Breast epithelium (tissue), 4 donors: ENCODE measurements at places on chromosomes 11 and 22.

- no peak for DNase-seq
These were observed 297.3 kb downstream of the TBC1D22A start for GRCh38 chr22:47059701-47060161.

- DNase-seq, result no peak
These were observed 6.1 kb upstream of the NAP1L4 start for GRCh38 chr11:2998073-2998850.

- no peak for DNase-seq
These were observed 30.5 kb upstream of the CYP2D6 start for GRCh38 chr22:42160830-42161696.

DNA sequence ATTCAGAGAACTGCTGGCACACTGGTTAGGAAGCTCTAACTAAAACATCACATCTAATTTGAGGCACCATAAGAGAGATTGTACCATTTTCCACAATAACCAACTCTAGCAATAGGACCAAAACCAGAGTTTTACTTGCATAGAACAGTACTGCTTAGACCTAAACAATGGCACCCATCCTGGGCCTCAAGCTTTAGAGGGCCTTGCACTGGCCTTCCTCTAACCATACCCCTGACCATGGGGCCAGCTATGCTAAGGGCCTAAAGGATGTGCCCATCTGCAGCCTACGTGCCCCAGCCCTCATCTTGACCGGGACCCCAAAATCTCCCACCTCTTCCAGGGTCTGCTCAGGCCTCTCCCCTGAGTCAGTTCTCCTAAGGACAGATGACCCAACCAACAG, 74.4 kb upstream of the ARHGAP32 start:
- DNase-seq, result no peak

- DNase-seq, result peak; percentile 24
These were observed 534 bp downstream of the RBFOX2 start for GRCh38 chr22:36027935-36028645.

GRCh38 chr11:10856689-10857458, 979 bp downstream of the ZBED5 start:
- DNase-seq, result no peak

DNA sequence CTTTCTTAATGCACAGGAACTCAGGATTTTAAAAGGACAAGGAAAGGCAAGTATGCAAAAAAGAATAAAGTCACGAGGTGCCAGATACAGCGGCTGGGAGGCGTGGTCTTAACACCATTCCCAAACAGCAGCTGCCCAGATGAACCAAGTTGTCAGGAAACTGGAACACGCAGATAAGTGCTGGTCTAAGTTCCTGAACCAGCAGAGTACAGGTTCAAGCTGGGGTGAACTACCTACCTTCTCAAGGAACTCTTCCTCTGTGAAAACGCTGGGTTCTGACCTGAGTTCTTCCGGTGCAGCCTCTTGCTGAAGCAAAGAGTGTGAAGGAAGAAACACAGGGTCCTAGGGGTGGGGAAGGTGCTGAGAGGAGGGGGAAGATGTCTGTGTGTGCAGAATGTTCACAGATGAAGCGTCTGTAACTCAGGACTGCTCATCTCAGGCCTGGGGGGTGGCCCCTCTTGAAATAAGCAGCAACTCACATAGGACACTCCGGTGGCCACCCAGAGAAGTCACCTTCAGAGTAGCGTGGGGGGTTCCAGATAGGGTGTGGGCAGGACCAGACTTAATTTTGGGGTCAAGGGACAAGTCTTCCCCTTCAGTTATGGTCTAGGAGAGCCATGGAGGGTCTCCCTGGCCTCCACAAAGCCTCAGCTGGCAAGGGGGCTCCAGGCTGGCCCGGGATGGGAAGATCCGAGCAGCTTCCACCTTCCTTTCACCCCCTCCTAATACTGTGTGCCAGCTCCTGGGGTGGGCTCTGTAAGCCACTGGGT, 3.2 kb downstream of the TPST2 start:
- DNase-seq, result no peak

GRCh38 chr22:39932166-39932565, 28.0 kb upstream of the TMA7B start:
- no peak for DNase-seq

DNA sequence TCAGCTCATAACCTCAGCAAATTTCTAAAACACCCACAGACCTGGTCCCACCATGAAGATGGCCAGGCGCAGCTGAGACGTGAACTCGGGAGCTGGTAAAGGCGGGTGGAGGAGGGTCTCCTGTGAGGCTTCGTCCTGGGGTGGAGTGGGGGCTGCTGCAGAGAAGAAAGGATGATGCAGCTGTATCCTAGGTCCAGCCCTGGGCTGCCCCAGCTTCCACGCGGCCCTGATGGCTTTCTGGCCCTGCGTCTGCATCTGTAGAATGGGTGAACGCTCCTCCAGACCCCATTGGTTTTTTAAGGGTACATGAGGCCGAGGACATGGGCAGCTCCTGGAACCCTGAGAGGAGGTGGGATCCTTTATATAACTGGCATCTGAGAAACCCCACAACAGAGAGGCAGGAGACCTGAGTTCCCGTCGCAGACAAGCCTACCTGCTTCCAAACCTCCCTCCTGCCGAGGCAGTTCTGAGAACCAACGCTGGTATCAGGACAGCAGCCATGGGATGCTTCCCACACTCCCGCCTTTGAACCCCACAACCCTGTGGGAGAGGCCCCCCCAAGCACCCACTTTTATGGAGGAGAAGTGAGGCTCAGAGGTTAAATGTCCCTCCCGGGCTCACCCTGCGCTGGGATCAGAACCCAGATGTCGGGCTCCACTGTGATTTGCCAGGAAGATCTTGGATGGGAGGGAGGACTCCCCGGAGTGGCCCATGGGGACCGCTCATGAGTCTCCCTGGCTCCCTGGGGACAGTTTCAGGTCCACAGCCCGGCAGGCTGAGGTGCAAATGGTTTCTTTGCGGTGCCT, 55.2 kb upstream of the FGF3 start:
- DNase-seq, result no peak

GRCh38 chr11:70252844-70253243, 17.6 kb upstream of the PPFIA1 start:
- no peak for DNase-seq

DNA sequence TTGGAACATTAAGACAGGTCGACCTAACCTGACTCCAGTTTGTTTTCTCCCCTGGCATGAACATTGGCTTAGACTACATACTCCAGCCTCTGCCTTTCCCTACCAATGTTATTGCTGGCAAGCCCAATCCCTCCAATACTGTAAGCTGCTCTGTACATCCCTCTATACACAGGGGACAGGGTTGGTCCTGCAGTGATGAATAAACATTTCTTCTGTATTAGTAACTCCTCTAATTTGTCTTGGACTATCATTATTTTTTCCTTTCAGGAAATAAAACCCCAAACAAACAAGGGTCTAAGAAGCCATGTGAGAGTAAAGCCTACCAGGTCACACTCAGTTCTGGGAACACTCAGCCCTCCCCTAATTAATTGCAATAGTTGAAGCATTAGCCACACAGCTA, 35.1 kb upstream of the FJX1 start:
- DNase-seq, result no peak

DNA sequence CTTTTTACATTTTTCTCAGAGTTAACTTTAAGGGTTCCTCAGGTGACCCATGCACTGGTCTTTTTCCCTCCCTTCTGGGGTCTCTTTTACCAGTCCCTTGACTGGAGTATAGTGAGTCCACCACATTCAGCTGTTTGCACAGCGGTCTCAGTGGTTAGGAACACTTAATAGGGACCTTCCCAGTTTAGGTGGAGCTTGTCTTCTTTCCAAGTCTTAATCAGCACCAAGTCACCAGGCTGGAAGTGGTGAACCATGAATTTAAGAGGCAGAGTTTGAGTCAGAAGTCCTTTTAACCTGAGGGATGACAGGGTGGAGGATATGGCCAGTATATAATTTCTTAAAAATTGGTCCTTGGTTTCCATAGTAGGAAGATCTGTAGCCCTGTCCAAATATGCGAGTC, 349.7 kb upstream of the MPPED2 start:
- no peak for DNase-seq

DNA sequence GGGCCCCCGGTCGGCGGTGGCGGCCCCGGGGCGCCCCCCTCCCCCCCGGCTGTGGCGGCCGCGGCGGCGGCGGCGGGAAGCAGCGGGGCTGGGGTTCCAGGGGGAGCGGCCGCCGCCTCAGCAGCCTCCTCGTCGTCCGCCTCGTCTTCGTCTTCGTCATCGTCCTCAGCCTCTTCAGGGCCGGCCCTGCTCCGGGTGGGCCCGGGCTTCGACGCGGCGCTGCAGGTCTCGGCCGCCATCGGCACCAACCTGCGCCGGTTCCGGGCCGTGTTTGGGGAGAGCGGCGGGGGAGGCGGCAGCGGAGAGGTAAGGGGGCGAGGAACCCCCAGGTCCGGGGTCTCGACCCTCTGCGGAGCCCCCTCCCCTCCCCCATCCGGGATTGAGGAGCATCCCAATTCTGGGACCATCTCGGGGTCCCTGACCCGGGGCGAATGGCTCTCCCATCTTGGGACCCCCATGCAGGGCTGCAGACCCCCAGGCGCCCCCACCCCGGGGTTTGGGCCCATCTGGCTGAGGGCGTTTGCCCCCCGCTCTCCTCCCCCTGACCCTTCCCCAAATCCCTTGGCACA, 431 bp downstream of the KMT2A start:
- no peak for DNase-seq

GRCh38 chr11:91913407-91913806, 311.2 kb upstream of the FAT3 start:
- DNase-seq, result no peak

GRCh38 chr11:35316161-35316560, 103.2 kb downstream of the SLC1A2 start:
- DNase-seq, result no peak

- DNase-seq, result peak; percentile 71
These were observed 96.3 kb downstream of the SWAP70 start for GRCh38 chr11:9760193-9760575.

- no peak for DNase-seq
These were observed 206.9 kb downstream of the CADM1 start for GRCh38 chr11:115297330-115297729.

- DNase-seq, result no peak
These were observed 37.4 kb downstream of the FBLN1 start for GRCh38 chr22:45540122-45540521.

DNA sequence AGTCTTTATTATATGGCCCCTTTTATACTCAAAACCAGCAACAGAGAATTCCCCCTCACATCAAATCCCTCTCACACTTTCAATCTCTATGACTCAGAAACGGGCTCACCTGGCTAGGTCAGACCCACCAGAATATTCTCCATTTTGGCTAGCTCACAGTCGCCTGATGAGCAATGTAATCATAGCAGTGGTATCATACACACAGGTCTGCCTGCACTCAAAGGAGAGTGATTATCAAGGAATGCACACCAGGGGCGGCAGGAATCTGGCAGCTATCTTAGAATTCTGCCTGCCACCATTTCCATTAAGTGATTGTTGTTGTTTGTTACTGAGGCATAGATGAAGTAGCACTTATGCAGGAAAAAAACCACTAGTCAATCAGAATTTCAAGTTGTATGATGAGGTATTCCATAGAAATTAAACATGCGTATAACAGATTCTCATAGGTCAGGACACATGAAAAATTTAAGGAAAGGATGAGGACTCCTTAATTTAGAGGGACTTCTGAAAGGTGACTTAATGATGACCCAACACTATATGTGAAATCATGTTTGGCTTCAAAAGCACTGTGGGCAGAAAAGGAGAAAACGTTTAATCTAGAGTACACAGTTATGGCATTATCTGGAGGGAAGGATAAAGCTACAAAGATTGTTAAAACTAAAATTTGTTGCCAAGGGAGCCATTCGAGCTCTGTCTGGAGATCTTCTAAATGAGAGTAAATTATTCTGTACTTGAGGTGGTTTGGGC, 185.8 kb upstream of the DDI1 start:
- no peak for DNase-seq

- DNase-seq, result no peak
These were observed at the start of gene OPCML for GRCh38 chr11:133531971-133532651. TSS of gene OPCML (minus strand) at chr11:133532501.

- no peak for DNase-seq
These were observed 771.5 kb downstream of the DLG2 start for GRCh38 chr11:84855508-84856245.

DNA sequence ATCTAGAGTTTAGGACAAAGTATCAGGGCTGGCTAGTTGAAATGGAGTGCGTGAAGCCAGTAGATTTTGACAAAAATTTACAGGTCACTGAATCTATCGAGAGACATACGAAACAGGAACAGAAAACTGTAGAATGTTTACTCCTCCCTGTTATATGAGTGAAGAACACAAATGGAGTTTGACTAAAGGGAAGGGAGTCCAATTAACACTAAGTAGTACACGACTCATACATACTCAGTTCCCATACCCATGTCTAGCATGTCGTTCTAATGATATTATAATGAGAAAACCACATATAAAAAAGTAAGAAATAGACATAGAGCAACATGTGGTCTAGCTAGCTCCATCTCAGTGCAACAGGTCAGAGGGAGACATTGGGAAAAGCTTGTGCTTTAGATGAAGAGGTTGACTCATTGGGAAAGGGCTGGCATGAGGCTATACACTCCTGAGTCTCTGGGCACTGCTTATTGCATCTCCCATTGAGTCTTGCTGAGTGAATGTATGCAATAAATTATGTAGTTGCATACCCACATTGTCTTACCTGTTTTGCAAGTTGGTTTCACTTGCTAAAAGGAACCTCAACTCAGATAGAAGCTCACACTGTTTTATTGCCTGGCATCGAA, 43.5 kb downstream of the CD44 start:
- DNase-seq, result no peak

- no peak for DNase-seq
These were observed 16.4 kb downstream of the STX3 start for GRCh38 chr11:59771605-59772004.

GRCh38 chr11:111456086-111456858, 55.9 kb downstream of the BTG4 start:
- no peak for DNase-seq

- DNase-seq, result no peak
These were observed 515.2 kb upstream of the TENM4 start for GRCh38 chr11:79956061-79956460.

- no peak for DNase-seq
These were observed 2.5 kb upstream of the SEPTIN3 start for GRCh38 chr22:41966607-41967240.

DNA sequence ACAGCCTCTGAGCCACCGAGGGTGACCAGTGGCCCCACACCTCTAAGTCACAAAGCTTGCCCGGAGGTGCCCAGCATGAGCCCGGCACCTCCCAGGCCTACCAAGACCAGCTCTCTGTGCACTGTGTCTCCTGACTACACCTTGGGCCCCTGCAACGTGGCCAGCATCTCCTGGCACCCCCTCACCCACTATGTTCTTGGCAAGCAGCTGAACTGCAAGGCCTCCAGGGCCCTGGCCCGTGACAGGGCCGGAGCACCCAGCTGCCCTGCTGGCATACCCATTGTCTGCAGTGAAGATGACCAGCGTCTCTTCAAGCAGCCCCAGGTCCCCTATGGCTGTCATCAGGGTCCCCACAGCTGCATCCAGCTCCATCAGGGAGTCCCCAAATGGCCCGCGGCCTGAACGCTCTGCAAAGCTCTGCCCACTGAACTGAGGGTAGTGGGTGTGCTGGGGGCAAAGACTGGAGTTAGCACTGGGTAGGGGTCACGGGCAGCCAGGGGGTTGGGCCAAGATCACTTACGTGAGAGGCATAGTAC, 1.6 kb downstream of the ARSA start:
- DNase-seq, result peak; percentile 49

- no peak for DNase-seq
These were observed 266.7 kb downstream of the TMEM135 start for GRCh38 chr11:87304412-87304811.
